ENCODE measurements at places on chromosomes 3 and 15.
A peak's percentile ranks its signal among the peaks of the same experiment; 100 is the strongest.

DNA sequence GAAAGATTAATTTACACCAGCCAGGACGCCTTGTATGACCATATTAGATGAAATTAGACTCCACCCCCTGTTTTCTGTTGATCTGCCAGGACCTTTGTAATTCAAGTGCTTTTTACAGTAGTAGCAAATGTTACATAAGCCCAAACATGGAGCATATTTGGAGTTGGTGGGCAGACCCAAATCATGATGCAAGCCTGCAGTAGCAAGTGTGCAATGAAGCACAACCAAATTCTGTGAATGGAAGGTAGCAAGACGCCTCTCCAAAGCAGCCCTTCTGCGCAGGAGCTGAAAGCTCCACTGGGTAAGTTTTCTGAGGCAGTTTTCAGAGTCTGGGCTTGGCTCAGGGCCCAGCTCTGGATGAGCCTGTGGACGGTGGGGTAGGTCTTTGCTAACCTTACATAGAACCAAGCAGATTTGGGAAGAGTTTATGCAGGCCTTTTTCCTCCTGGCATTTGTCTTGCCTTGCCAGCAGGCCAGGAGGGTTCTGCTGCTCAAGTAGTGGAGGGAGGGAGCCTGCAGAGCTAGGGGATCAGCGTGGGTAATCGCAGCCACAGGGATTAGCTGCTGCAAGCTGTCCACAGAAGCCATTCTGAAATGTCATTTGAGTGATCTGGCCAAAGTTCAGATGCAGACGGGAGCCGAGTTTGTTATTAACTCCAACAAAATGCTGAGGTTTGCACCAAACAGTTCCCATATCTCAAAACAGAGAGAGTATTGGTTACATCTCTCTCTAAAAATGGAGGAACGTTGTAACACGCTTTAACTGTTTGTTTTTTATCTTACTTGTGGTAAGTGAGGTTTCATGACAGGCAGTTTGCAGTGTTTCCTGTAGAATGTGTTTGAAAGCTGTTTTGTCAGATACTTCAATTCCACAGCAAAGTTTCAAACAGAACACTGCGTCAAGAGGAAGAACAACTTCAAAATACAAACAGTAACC is 55.4 kb downstream of the PSMD6 start:
- DNase-seq = peak; percentile 33

DNA sequence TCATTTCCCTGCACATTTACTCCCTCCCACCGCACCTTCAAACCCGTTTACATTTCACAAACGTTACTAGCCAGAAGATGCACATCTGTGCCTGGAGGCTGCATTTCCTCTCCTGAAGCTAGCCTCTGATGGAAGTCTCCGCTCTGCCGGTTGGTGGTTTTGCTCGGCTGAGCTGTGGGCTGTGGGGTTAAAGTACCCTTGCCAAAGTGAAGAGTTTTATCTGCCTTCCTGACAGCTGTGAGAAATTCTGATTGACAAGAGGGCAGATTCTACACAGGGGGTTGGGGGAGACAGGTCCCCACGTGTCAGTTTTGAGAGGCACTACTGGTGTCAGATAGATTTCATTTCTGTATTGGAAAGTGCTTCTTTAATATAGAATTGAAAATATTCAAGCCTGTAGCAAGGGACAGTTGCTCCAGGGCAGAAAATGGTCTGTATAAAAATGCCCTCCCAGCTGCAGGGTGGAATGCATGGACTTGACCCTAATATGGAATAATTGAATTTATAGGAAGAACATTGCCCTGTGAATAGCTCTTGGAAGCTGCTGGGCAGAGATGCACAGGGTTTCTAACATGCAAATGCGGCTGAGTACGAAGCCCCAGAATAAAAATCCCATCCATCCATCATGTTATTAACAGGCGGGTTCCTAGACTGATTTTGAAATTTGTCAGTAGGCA is 201.1 kb upstream of the RGMA start:
- no peak for DNase-seq

GRCh38 chr15:83283813-83284558 is 478 bp downstream of the BNC1 start:
- DNase-seq = no peak

- DNase-seq = no peak
Observed at GRCh38 chr15:65550681-65551098, 20.4 kb downstream of the HACD3 start.

DNA sequence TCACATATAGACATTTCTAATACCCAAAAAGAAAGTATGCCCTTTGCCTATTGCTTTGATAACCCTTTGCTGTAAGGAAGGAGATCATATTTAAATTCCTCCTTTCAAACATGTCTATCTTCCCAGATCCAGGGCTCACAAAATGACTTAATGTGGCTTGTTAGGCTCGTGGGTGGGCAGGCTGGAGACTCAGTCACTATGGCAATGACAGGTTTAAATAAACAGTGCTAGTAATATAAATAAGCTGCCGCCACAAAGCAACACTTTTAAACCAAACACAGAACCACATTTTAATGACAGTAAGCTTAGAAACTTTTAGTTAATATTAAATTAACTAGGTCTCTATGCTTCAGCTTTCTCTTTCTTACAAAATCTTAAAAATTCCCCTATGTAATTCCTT is 616.0 kb upstream of the NAALADL2 start:
- DNase-seq = no peak

DNA sequence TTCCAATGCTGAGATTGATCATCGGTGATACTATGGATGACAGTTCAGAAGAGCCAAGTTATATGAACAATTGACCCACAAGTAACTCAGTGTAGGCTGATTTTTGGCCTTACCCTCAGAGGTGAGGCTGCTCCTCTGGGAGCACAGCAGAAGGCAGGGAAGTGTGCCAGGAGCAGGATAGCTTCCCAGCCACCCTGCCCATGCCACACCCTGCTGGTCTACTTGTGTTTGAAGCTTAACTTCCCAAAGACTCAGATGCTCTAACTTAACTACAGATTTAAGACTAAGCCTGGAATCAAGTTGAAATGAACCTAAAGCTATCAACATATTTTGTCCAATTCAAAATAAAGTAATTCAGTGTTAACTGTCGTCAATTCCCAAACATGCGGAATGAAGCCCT is 77.5 kb downstream of the BOC start:
- DNase-seq = no peak

GRCh38 chr3:29639578-29640290 is 358.9 kb downstream of the RBMS3 start:
- no peak for DNase-seq

- no peak for DNase-seq
Observed at GRCh38 chr3:8777978-8778267, 8.5 kb upstream of the OXTR start.

DNA sequence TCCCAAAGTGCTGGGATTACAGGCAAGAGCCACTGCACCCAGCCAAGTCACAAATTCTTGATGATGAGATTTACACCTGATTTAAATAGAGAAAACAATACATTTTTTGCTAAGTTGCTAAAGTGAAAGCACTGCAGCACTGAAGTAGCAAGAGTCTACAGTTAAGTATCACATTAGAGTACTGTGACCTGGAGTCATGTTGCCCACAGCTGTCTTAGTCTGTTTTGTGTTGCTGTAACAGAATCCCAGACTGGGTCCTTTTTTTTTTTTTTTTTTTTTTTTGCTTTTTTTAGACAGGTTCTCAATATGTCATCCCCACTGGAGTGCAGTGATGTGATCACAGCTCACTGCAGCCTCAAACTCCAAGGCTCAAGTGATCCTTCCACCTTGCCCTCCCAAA is 23.2 kb upstream of the GNB4 start:
- no peak for DNase-seq
